ENCODE measurements at places on chromosomes 7 and 10.
A peak's percentile ranks its signal among the peaks of the same experiment; 100 is the strongest.

DNA sequence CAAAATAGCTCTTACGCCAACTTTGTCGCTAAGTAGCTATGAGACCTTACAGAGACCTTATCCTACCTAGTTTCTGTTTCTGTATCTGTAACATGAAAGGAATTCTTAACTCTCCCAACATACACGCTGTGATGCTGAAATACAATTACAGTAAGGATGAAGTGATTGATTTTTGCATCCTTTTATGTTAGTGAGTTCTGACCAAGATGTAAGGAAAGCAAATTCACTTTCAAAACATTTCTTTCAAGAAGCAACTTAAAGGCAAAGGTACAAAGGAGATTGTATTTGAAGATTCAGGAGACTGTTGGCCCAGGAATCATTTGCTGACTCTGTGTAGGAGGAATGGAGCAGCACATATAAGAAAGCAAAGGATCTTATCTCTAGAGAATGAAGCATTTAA lies 7.1 kb upstream of the ANK3 start:
- DNase-seq, result no peak

- DNase-seq, result no peak
These were observed 35.7 kb downstream of the SMNDC1 start for GRCh38 chr10:110268971-110269370.

DNA sequence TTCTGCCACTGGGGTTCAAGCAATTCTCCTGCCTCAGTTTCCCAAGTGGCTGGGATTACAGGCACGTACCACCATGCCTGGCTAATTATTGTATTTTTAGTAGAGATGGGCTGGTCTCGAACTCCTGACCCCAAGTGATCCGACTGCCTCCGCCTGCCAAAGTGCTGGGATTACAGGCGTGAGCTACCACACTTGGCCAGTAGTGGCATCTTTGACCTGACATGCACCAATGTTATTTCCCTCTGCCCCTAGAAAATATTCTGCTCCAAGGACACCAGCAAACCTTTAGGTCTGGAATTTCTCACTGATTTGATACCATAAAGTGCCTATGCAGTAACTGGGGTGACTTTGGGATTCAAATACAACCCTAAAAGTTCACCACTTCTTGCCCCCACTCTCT lies 179.4 kb downstream of the ARID5B start:
- DNase-seq, result no peak

DNA sequence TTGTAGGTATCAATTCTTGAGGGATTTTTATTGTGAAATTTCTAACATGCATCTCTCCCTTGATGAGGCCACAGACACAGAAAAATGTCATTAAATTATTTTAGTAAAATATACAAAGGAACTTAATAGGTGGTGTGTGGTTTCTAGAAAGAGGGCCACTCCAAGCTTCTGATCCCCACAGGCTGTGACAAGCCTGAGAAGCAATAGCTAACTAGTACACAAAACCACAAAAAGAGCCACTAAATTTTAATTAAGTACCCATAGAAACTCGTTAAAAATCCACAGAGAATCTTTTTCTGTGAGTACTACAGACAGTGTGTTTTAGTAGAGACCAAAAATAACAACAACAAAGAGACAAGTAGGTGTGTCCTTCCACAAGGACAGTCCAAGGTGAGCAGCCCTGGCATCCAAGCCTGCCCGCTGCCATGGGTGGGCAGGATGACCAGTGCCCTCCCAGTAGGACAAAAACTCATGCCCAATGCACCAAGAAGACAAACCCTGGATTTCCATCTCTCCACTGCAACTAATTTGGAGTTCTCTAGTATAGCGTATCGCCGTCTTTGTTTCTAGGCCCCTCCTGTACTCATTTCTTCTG lies 81.0 kb downstream of the RNF216 start:
- no peak for DNase-seq

DNA sequence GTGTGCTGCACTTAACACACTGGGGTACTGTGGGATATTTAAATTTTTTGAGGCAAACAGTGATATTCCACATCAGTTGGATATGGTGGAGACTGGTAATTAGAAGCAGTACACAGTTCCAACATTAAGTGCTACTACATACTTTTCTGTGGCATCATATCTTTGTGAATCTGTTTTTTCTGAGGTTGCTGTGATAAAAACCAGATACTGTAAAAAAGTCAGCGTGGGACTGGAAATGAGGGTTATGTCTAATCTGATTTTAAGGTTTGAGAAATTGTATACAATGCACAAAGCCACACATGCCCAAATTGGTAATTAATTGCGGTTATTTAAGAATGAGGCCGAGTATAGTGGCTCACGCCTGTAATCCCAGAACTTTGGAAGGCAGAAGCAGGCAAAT lies 41.2 kb downstream of the TBC1D12 start:
- DNase-seq, result no peak

- DNase-seq, result no peak
These were observed 23.7 kb downstream of the CYP26A1 start for GRCh38 chr10:93097386-93097785.

DNA sequence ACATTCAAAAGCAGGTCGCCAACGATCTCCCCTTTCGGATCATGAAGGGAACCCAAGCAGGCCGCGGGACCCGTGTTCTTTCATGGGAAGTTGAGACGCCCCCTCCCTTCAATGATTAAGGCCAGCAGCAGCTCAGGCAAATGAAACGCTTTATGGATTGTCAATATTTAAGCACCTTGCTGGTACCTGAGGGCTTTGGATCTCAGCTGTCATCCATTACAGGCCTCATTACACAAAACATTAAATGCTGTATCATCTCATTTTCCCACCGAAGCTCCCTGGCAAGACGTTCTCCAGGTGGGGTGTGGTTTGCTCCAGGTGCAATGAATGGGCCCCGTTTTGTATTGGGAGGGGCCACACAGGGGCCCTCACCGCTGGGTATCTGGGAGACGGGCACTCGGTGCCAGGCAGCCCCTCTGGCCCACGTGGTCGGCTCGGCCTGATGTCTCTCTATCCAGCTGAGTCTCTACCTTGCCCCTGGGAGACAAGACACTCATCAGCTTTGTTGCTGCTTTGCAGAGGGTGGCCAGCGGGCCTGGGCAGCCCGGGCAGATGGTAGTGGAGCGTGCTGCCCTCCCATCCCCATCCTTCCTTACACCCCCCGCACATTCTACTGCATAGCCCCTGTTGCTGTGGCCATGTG lies 456.1 kb upstream of the FOXK1 start:
- no peak for DNase-seq

DNA sequence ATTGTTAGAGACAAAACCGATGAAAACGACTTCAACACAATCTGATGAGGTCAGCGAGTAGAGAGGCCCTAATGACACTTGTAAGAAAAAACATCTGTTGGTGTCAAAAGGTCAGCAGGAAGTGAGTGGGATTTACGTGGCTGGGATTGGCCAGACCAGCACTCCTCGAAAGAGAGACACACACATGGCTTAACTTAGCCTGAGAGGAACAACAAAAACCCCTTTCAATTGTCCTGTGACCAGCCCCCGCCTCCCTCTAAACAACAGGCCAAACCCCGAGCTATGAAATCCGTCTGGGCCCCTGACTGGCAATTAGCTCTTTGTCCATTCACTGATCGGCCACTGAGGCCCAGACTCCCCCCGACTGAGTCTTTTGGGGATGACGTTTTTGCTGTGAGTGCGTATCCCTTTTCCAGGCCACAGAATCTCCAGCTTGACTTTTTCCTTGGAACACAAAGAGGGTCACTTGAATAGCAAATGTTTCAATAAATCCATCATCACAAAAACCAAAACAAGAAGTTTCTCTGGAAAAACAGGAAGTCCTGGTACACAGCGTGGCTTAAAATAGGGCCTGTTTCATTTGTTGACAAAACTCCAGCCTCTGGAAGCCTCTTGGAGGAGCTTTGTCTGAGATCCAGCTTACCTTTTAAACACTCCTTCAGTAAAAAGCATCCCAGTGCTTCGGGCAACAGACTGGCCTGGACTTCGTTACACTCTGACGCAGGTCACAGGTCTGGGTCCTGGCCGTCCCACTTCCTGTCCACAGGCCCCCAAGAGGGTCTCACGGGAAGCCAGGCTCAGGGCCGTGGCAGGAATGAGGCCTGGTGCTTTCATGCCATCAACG lies 103.0 kb downstream of the CTBP2 start:
- DNase-seq, result peak; percentile 71

GRCh38 chr7:47327698-47328391 lies 254.1 kb downstream of the TNS3 start:
- DNase-seq, result no peak

GRCh38 chr10:71522442-71523144 lies 125.9 kb downstream of the CDH23 start:
- no peak for DNase-seq

GRCh38 chr10:5477948-5478693 lies 21.2 kb downstream of the CALML5 start:
- no peak for DNase-seq

GRCh38 chr7:71384094-71384493 lies 252.2 kb downstream of the GALNT17 start:
- DNase-seq, result no peak

GRCh38 chr10:86599729-86600128 lies 54.6 kb upstream of the OPN4 start:
- DNase-seq, result no peak

DNA sequence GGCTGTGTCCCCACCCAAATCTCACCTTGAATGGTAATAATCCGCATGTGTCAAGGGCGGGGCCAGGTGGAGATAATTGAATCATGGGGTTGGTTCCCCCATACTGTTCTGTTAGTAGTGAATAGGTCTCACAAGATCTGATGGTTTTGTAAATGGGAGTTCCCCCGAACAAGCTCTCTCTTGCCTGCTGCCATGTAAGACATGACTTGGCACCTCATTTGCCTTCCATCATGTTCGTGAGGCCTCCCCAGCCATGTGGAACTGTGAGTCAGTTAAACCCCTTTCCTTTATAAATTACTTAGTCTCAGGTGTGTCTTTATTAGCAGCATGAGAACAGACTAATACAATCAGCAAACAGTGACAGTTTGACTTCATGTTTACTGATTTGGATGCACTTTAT lies 14.6 kb upstream of the R3HCC1L start:
- DNase-seq, result no peak

DNA sequence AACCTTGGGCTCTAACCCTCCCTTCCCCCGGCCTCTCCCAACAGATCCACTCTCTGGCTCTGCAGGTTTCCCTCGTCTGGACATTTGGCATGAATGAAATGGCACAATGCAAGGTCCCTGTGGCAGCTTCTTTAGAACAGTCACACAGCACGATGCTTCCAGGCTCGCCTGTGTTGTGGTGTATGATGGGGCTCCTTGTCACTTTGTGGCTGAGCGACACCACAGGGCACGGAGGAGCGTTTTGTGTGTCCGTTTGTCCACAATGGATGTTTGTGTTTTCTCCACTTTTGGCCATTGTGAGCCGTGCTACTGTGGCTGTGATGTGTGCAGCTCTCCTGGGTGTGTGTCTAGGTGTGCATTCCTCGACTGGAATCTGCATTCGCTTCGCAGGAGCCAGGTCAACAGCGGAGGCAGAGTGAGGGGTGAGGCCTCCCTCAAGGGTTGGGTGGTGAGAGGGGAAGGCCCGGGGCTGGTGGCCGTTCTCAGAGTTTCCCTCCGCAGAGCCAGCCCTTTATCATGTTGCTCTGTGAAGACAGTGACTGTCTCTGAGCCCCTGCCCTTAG lies 22.3 kb upstream of the SHH start:
- DNase-seq, result no peak

GRCh38 chr10:131177431-131178327 lies 133.8 kb downstream of the TCERG1L start:
- DNase-seq, result no peak

- no peak for DNase-seq
These were observed 24.0 kb upstream of the PCGF5 start for GRCh38 chr10:91196268-91197048.

DNA sequence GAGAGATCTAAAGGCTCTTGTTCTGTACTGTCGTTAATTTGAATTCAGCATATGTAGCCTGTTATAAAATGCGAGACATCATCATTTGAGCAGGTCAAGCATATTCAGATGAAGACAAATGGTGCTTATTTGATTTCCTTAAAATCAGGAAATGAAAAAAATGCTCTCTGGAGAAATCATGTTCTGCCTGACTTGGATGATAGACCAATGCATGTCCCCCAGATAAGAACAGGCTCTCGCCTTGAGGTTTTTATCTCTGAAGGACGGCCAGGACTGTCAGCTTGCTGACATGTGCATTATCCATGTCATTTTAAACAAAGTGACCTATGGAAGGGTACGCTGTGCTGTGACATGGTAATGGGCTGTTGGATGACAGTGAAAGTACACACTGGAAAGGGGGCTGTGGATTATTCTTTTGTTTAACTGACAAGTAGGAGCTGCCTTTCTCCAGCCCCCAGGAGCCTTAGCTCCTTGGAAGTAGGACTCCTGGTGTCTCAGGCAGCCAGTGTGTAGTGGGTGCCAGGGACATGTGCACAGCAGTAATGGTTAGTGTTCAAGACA lies 695.1 kb upstream of the GALNT17 start:
- no peak for DNase-seq

- no peak for DNase-seq
These were observed 48.3 kb upstream of the OCM2 start for GRCh38 chr7:98038321-98038720.

- DNase-seq, result no peak
These were observed 687.3 kb downstream of the DNAJB9 start for GRCh38 chr7:109256762-109257560.

DNA sequence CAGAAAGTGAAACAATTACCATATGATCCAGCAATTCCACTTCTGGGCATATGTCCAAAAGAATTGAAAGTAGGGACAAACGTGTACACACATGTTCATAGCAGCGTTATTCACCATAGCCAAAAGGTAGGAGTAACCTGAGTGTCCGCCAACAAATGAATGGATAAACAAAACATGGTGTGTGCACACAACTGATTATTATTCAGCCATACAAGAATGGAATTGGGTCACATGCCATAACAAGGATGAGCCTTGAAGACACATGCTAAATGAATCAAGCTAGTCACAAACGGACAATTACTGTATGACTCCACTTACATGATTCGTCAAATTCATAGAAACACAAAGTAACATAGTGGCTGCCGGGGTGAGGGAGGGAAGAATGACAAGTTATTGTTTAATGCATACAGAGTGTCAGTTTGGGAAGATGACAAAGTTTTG lies 4.1 kb upstream of the OIT3 start:
- DNase-seq, result no peak

DNA sequence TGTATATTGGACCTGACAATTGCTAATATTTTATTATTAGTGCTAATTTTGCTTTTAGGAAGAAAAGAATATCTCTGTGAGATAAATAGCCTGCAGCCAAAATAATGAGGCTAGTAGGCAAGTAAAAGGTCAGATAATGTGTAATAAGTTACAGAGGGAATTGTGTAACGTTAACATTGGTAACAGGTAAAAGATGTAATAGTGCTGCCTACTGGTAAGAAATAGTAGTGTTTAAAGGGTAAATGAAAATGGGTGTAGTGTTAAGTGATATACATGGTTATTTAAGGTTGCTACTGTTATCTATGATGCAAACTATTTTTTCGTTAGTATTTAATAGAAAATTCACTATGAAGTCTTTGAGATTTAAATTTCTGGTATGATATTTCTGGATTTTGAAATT lies 9.2 kb upstream of the FOXP2 start:
- DNase-seq, result no peak

GRCh38 chr7:79268730-79269129 lies 184.7 kb downstream of the MAGI2 start:
- DNase-seq, result no peak

GRCh38 chr10:62761115-62761514 lies 43.4 kb upstream of the ADO start:
- DNase-seq, result no peak
